Left hindlimb (tissue), 1 donor: ENCODE measurements at places on chromosomes 16 and 17.
A peak's percentile ranks its signal among the peaks of the same experiment; 100 is the strongest.

- no peak for DNase-seq
Observed at GRCh38 chr17:35731239-35731916, at the start of gene RASL10B. RASL10B (plus strand) TSS chr17:35731639; CDS start chr17:35735185, 3,546 bp downstream.

GRCh38 chr16:27228045-27228444, 24.7 kb downstream of the KDM8 start:
- DNase-seq = peak; percentile 29

DNA sequence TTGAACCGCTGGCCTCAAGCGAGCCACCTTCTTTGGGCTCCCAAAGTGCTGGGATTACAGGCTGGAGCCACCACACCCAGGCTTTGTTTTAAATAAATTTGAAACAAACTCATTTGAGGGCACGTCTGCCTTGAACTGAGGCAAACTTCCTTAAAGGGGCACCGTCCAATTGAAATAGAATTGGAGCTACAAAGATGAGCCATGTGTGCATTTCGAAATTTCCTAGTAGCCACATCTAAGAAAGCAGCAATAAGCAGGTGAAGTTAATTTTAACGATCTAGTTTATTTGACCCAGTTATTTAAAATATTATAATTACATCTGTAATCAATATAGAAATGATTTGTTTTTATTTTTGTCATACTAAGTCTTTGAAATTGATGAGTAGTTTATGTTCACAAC, 755 bp upstream of the C16orf89 start:
- DNase-seq = no peak

DNA sequence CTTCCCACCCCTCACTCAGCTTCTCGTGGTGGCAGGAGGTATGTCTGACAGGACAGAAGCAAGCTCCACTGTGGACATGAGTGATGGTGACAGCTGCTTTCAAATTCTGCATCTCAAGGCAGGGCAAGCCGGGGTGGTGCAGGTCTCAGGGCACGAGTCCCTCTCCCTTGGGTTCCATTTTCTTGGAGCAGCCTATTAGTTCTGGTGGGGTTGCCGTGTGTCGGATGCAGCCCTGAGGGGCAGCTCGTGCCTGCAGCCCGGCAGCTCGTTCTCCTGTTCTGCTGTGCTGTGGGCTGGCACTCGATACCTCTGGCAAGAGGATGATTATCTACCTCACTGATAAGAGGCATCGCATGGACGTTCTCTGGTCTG, 16.5 kb upstream of the CLEC18C start:
- no peak for DNase-seq

DNA sequence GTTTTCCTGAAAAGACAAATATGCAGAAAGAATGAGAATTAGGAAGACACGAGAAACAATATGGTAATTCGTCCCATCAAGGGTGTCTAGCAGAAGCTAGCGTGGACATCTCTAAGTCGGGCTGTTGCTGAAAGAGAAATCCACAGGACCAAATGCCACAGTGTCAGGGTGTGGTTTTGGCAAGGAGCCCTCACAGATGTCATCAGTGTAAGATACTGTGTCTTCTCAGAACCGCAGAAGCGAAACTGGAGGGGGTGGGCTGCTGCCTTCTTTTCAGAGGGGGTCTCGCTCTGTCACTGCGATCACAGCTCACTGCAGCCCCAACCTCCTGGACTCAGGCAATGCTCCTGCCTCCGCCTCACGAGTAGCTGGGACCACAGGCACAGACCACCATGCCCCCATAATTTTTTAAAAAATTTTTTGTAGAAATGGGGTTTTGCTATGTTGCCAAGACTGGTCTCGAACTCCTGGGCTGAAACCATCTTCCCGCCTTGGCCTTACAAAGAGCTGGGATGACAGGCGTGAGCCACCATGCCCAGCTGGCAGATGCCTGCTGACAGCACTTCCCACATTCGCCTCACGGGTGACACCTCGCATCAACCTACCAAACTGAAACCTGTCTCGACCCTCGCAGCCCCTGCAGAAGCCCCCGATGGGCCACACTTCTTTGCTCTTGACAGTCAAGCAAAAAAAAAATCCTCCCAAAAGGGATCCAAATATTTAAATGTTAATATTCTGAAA, 26.2 kb downstream of the TRAP1 start:
- no peak for DNase-seq

- no peak for DNase-seq
Observed at GRCh38 chr17:80790021-80790765, 201.4 kb upstream of the CHMP6 start.

- no peak for DNase-seq
Observed at GRCh38 chr17:39551879-39552278, 55.8 kb downstream of the NEUROD2 start.

GRCh38 chr16:56278196-56278855, 87.0 kb downstream of the GNAO1 start:
- no peak for DNase-seq

- no peak for DNase-seq
Observed at GRCh38 chr16:88527937-88528743, 42.1 kb upstream of the ZC3H18 start.

- DNase-seq = no peak
Observed at GRCh38 chr16:1993731-1994131, 4.0 kb downstream of the SYNGR3 start.

- no peak for DNase-seq
Observed at GRCh38 chr17:72115781-72116525, 4.9 kb upstream of the SOX9 start.

- no peak for DNase-seq
Observed at GRCh38 chr17:71934520-71934919, 186.3 kb upstream of the SOX9 start.

DNA sequence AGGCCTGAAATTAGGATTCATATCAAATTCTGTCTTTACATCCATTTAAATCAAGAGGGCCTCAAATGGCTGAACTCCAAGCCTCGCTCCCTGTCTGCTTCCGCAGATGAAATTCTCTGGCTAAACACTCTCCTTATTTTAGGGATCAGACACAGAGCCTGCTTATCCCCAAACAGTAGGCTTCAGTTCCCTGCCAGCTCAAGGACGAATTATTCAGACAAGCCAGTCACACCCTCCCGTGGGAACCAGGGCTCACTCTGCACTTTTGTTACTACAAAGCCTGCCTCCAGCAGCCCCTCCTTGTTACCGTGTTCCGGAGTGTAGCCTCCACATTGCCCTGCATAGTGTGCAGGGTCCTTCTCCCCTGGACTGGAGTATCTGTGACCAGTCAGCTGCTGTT, 46.6 kb upstream of the LCMT1 start:
- DNase-seq = peak; percentile 52

GRCh38 chr17:28057731-28058246, 15.3 kb downstream of the NLK start:
- DNase-seq = no peak

- DNase-seq = no peak
Observed at GRCh38 chr17:19301274-19301951, 61.1 kb downstream of the B9D1 start.
